ENCODE measurements at places on chromosomes 1 and 21.

- no peak for DNase-seq
Measured at GRCh38 chr1:230150615-230151014, 83.6 kb downstream of the GALNT2 start.

GRCh38 chr1:231171623-231172197 lies 9.9 kb downstream of the TRIM67 start:
- no peak for DNase-seq

DNA sequence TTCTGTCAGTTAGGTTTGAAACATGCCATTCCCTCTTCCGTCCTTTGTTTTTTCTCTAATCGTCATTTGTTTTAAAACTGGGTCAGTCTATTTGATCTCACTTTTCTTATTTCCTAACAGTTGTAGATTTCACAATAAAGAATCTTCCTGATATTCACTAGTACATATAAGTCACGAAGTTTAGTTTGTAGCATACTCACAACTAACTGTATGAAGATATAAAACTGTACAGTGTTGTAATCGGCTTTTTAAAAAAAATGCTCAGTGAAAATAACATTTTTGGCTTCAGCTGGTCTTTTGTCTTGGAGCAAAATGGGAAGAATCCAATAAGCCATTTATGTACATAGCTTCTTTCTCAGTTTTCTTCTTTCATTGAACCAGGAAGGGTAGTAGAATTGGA lies 78.3 kb downstream of the NCAM2 start:
- no peak for DNase-seq

DNA sequence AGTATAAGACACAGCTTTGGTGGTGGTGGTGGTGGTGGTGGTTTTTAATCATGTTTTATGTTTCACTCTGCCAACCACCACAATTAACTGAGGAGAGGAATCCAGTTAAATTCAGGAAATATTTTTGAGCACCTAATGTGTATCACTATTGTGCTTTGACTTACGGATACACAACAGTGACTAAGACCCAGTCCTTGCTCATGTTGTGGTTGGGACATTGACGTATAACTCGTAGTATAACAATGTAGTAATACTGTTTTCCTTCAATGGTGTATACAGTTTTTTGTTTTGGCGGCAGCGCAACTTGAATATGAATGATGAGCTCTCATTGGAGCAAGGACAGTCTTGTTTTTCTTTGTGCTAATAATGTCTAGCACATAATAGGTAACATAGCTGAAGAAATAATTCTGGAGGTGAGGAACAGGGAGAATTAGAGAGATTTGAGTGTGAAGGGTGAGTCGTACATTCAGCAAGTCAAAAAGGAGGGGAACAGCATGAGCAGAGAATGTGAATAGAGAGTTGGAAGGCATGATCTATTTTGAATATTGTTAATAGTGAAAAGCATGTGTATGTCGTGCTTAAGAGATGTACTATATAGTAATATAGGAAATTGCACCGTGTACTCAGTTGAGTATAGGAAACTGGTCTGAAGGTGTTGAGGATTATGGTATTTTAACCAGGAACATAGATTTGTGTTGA lies 5.5 kb downstream of the CACYBP start:
- DNase-seq, result no peak

GRCh38 chr1:1079408-1080121 lies 5.5 kb upstream of the RNF223 start:
- DNase-seq, result peak; percentile 57

DNA sequence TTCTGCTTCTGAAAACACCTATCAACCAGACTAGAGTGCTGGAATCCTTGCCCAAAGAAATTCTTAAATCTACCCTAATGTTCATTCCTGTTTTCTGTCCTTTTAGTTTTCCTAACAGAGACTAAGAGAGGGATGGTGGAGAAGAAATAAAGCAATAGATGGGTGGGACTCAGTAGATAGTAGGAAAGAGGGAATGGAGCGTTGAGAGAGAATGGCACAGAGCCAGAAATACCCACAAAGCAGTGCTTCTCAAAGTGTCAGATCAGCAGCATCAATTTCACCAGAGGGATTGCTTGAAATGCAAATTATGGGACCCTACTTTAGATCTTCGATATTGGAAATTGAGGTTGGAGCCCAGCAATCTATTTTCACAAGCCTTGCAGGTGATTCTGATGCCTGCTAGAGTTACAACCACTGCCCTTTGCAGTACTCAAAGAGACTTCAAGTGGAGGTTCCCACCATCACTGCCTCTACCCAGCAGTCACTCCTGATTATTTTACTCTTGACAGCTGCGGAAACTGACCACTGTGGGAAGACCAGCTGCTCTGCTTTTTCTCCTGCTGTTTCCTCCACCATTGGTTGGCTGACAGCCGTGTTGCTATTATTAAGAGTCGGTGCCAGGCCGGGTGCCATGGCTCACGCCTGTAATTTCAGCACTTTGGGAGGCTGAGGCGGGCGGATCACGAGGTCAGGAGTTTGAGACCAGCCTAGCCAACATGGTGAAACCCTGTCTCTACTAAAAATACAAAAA lies 11.4 kb upstream of the PRPF3 start:
- no peak for DNase-seq

- DNase-seq, result no peak
Measured at GRCh38 chr21:23111070-23111600, 2112.9 kb downstream of the NCAM2 start.

DNA sequence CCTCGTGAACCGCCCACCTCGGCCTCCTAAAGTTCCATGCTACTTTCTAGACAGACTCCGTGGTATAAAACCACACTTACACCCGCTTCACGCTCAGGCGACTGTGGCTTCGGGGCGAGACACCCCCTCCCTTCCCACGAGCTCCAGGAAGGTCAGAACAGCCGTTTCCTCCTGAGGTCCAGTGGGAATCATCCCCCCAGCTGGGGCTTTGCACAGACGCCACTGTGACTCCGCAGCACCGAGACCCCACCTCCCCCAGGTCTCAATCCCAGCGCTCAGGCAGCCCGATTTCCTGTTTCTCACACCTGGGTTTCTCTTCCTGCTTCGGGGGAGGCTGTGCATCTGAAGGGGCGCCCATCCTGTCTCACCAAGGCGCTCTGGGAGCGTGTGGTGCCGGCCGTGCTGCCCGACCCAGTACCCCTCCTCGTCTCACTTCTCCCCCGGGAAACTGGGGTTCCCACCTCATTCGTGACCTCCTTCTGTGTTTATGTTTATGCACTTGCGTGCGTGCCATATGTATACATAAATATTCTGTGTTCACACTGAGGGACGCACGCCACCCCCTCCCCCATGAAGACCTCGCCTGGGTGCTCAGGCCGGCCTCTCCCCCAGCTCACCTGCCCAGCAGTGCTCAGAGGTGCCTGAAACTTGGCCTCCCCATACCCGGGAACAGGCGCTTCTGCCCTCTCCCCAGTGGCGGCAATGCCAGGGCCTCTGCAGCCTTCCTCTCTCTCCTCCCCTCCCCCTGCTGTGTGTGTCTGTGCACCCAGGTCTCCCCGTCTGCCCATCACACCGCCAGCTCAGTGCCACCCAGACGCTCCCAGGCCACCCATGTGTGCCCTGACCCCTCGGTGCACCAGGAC lies 14.6 kb downstream of the SLC35E2B start:
- peak; percentile 46 for DNase-seq

GRCh38 chr1:232548691-232549090 lies 81.2 kb downstream of the SIPA1L2 start:
- no peak for DNase-seq

GRCh38 chr1:224632381-224632871 lies 16.3 kb downstream of the CNIH3 start:
- DNase-seq, result no peak

GRCh38 chr1:157739229-157739901 lies 37.6 kb downstream of the FCRL2 start:
- DNase-seq, result no peak

DNA sequence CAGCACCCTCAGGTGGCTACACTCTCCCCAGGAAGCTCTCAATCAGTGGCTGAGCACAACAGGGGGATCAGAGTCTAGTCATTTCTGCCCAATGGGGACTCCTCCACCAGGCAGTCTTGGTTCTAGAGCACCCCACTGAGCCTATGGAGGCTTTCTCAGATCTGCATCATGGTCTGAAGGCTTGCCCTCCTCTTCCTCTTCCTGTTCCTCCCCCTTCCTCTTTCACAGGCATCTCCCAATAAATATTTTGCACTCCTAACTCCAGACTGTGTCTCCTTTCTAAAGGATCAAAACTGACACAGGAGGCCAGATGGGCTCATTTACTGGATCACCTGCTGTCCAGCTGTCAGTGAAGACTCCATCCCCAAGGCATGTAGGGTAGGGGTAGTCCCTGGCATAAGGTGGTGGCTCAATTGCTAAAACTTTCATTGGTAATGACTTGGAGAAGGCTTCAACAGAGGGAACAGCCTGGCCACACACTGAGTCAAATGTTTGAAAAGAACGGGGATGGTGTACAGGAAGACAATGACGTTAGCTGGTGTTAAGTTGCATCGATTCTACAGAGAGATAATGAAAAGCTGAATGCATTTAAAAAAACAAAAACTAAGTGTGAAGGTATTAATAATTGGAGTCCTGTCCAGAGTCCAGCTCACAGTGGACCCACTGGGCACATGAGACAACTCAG lies 84.2 kb upstream of the SLC2A1 start:
- DNase-seq, result no peak
